Activated B cell treated with CpG ODN at 0.5 μM for 24 hours (primary cell): ENCODE measurements at places on chromosomes 12 and 14. TPM values are rescaled to one million over a fixed set of nuclear protein-coding genes. Genes with fewer than 3 reads are reported as not detected.

GRCh38 chr12:39780913-39781446 is 161.4 kb upstream of the ABCD2 start:
- DNase-seq: no peak

RILPL2 gene
- 11.2 and 12.2 TPM in 2 replicates for total RNA-seq

SLC6A15 gene
- total RNA-seq: 0.05 TPM in 1 of 2 replicates, not detected in the other

LRTM2 gene
- not detected in 2 replicates for total RNA-seq

- DNase-seq: no peak
Observed at GRCh38 chr14:52836063-52836462, 44.7 kb upstream of the GNPNAT1 start.

GRCh38 chr12:6813363-6813762 is 8.3 kb upstream of the GPR162 start:
- no peak for DNase-seq

EID3 gene
- 6.2 TPM in 2 replicates for total RNA-seq

- DNase-seq: no peak
Observed at GRCh38 chr14:56098021-56098420, 20.2 kb upstream of the PELI2 start.

DNA sequence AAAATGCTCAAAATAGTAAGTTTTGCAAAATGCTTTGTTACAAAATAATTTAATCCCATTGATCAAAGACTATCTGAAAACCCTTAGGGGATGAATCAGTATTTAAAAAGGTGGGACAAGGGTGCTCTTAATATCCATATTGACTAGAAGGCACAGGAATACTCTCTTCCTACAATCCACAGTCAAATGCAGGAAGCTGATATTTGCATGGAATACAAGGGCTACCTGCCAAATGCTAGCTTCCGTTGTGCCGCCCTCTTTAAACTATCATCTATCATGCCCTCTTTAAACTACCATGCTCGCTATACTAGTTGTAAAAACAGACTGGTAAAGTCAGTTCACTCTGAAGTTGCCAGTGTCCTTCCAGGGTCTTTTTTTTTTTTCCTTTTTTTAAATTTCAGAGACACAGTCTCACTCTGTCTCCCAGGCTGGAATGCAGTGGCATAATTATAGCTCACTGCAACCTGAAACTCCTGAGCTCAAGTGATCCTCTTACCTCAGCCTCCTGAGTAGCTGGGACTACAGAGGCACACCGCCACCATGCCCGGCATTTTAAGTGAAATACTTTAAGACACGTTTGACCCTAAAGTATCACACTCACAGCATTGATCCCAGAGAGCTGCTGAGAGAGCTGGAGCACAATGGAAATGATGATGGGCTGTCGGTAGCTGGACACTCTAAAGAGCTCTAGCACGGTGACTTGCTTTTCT is 6.7 kb downstream of the SLC2A3 start:
- DNase-seq: no peak

INHBC gene
- 0.10 TPM in 1 of 2 replicates, not detected in the other for total RNA-seq

DNA sequence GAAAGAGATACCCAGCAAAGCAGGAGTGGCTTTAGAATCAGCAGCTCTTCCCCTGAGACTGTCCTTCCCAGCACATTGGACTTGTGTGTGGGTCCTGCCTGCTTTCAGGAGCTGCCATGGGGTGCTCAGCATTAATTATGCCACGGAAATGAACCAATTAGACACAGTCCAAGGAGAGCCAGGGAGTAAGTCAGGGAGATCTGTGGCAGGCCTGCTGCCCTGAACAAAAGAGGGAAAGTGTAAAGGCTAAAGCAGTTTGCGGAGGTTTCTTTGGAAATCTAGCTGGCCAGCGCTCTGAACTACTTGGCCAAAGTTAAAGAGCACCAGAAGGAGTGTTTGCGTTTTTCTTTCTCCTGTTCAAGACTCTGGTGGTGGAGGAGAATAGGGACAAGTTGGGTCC is 65.7 kb upstream of the SRSF5 start:
- no peak for DNase-seq

GPR65 gene
- total RNA-seq: 13.7 and 14.7 TPM in 2 replicates

GRCh38 chr12:116266631-116267349 is 10.7 kb downstream of the MED13L start:
- no peak for DNase-seq

GRCh38 chr14:87999277-87999676 is 5.7 kb upstream of the GPR65 start:
- no peak for DNase-seq

- no peak for DNase-seq
Observed at GRCh38 chr14:105244334-105244733, 4.0 kb upstream of the BTBD6 start.

EPYC gene
- not detected in 2 replicates for total RNA-seq

DNA sequence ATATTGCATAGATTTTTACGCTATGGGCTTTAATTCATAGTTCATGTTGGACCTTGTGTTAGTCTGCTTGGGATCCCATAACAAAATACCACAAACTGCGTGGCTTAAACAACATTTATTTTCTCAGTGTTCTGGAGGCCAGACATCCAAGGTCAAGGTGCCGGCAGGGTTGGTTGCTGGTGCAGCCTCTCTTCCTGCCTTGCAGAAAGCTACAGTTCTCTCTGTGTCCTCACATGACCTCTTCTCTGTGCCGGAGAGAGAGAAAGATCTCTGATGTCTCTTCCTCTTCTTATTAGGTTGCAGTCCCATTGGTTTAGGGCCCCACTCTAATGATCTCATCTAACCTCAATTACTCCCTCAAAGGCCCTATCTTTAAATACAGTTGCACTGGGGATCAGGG is 170.5 kb downstream of the IPO8 start:
- no peak for DNase-seq

DNA sequence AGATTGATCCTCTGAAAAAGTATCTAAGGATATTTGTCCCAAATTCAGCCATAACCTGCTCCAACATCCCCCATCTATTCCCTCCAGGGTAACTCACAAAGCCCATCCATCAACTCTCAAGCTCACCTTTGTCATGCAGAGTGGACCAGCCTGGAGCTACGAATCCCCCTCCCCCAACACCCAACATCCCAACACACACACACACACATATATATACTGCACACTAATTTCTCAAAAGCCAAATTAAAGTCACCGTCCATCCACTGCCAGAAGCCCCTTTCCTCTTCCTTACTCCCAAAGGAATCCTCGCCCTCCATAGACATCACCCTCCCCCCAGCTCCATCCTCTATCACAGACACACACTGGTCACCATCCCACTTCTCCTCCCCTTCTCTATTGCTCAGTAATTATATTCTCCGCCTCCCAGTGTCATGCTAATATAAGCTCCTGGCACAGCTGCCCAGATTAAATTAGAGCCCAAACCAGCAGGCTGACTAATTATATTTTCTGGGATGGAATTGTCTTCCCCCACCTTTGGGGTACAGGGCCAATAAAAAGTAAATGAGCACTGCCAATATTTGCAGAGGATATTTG is 13.5 kb upstream of the TESPA1 start:
- DNase-seq: no peak

DNA sequence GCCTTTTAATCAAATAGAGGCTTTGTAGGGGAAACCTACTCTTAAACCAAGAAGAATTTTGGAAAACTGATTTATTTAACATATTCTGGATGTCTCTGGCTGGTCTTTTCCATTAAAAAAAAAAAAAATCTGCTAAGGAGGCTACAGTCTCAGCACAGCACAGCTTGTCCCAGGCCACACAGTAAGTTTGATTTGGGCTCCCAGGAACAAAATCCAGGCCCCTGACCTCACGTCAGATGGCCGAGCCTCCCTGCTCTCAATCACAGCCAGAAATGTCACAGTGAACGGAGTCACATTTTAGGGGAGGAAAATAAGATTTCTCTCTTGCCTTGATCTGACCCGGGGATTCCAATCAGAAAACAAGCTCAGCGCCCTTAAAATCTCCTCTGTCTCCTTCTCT is 72.9 kb upstream of the TBX5 start:
- no peak for DNase-seq
